NCI-H1092 (cell line): ENCODE measurements at places on chromosomes 12 and 14.
A peak's percentile ranks its signal among the peaks of the same experiment; 100 is the strongest.

- DNase-seq: no peak
These were observed 10.1 kb downstream of the RAP1B start for GRCh38 chr12:68620519-68621471.

- DNase-seq: no peak
These were observed 35.6 kb downstream of the DAD1 start for GRCh38 chr14:22553445-22553844.

- peak; percentile 12 for DNase-seq
These were observed 1.5 kb downstream of the WNK1 start for GRCh38 chr12:753611-754472.

DNA sequence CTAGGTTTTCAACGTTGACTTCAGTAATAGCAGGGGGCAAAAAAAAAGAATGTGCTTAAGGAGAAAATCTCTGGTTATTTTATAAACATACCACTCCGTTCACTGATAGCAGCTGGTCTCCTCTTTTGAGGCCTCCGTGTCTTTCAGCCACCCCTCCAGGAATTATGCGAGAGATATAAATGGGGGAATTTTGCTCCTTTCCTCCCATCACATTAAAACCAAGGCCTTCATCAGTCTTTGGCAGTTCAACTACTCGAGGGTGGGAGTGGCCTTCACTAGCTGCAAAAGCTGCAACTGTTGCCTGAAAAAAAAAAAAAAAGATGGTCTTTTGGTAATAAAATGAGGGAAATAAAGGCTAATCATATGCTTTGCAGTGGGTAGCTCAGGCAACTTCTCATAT, 92.1 kb downstream of the LIN7A start:
- no peak for DNase-seq

DNA sequence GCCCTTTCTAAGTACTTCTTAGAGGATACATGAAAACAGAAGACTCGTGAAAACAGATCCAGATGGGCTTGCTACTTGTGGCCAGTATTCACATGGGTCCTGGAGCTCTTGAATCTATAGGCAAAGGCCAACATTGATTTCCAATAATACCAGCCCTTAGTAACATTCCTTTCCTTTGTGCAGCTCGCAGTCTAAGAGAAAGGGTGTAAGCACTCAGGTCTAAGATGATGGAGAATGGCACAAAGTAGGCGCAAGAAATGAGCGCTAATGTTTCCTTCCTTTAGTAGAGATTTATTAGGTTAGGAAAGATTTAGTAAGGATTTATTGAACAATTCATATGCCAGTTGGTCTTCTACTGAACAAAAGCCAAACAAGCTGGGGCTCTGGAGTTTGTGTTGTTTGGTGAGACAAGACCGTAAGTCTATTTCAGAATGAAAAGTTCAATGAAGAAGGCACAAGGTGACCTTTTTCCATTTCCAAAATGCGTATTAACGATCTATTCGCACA, 525 bp downstream of the RNU6-8 start:
- no peak for DNase-seq

DNA sequence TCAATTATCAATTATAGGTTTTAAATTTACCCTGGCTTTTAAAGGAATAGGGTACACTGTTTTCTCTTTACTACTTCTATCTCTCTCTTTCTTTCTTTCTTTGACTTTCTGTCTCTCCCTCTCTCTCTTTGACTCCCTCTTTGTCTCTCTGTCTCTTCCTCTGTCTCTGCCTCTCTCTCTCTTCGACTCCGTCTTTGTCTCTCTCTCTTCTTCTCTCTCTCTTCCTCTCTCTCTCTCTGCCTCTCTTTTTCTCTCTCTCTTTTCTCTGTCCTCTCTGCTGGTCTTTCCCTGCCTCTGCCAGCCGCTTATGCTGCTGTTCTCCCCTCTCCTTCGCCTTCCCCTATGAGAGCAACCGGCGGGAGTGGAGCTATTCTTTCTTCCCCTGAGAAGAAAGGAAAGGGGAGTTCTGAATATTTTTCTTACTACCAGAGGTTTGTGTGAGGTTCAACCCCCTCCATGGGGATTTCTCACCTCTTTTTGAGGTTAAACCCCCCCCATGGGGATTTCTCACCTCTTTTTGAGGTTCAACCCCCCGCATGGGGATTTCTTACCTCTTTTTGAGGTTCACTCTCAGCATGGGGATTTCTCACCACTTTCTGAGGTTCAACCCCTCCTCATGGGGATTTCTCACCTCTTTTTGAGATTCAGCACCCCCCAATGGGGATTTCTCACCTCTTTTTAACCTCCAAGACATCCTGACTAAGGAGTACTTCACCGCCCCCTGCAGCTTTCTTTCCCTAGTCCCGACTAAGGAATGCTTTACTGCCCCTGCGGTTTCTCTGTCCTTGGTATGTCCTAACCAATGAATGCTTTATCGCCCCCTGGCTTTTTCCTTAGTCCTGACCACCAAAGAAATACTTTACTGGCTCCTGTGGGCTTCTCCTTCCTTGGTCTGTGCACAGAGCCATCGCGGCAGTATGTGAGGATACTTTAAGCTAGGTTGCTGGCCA, 27.4 kb upstream of the DDHD1 start:
- no peak for DNase-seq

DNA sequence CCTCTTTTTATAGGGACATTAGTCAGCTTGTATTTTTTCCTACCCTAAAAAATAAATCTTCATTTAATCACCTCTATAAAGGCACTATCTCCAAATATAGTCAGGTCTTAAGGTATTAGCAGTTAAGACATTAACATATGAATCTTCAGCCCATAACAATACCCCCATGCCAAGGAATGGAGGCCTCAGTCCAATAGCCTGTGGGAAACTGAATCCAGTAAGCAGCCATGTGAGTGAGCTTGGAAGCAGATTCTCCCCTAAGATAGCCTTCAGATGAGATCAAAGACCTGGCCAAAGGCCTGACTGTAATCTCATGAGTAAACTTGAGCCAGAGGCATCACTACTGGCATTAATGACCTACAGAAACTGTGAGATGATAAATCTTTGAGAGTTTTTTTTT, 232.1 kb upstream of the SYT10 start:
- DNase-seq: no peak

DNA sequence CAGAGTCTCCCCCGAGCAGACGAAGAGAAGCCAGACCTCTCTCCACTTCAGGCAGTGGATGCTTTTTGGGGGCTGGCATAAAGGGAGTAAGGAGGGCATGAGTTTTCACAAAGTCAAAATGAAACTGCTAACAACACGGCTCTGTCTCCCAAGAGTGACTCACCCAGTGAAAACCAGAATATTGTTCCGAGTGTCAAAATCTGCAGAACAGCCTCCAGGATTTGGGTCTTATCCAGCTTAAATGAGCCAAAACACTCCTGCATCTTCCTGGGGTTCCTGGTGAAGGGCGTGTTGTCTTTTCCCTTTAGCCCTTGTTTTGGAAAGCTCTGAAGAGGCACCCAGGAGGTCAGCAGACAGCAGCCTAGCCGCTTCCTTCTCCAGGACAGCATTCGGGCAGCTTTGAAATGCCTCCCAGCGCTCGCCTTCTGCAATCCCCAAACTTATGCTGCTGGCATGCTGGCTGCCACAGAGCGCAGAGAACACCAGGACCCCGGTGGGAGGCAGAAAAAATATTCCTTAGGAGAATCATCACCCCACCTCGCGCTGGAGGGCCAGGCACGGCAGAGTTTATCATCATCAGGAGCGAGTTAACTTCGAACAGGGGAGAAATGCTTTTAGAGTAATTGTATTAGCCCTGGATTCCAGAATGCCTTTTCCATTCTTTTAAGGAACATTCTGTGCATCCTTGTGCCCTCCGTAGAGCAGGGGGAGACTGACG, 117.7 kb upstream of the NCOR2 start:
- no peak for DNase-seq

DNA sequence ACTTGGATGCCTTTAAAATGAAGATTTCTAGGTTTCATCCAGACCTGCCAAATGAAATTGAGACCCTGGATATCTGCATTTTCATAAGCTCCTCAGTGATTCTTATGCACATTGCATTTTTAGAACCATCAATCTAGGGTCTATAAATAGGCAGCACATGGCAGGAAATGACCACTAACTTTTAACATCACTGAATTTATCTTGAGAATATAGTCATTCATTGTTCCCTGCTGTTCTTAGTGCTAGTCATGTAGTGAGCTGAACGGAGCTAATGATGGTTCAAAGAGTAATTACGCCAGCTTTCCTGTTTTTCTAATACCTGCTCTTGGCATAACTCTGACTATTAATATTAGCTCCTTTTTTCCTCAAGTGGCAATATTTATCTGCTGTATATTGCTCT, 91.6 kb downstream of the TPH2 start:
- DNase-seq: no peak

DNA sequence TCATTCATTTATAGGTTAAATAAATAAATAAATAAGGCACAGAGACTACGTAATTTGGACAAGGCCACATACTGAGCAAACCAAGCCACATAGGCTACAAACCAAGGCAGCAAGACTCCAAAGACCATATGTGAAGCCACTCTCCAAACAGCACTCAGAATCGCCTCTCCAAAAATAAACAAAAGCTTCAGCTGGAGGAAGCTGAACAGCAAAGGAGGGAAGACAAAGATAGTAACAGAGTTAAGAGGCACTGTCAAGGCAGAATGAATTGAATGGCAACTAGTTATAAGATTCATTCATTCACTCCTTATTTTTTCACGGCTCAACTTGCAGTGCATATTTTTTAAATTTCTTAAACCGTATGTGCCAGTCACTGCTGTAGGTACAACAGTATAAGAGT, 200.5 kb upstream of the GRIP1 start:
- DNase-seq: no peak

DNA sequence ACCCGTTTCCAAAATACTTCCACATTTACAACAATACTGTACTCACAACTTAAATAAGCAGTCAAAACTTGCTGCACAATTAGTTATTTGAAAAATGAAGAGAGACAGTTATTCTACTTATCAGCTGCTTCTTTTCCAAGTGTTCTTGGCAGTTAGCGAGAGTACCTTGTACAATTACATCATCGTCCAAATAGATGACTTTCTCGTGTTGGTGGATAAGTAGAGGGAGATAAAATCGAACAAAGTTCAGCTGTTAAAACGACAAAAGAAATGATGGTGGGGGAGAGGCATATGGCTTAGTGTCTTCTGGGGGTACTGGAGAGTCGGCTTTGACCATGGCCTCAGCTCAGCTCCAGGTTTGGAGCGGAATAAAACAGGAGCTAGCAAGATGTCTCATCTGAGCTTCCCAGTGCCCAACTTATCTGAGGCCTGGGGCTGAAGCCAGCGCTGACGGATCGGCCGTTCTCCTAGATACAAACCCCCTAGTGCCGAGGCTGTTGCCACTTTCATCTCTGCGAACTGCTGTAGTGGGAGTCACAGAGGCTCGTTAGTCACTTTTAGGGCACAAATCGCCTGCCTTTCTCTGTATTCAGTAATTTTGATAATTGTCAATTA, 31.7 kb downstream of the TDG start:
- DNase-seq: no peak

DNA sequence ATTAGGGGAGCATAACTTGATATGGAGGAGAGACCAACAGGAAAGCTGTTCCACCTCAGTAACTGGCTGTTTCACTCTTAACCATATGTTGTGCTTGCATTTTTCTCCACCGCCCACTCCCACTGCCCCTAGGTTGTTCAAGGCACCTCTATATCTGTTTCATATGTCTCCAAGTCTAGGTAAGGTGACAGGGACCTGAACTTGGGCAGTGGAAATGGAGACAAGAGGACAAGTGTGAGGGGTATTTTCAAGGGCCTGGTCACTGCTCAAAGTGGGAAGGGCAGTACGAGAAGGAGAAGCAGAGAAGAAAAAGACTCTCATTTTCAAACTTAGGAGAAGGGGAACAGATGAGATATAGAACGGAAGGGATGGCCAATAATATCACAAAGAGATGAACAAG, 3.1 kb downstream of the SLC38A1 start:
- DNase-seq: no peak

DNA sequence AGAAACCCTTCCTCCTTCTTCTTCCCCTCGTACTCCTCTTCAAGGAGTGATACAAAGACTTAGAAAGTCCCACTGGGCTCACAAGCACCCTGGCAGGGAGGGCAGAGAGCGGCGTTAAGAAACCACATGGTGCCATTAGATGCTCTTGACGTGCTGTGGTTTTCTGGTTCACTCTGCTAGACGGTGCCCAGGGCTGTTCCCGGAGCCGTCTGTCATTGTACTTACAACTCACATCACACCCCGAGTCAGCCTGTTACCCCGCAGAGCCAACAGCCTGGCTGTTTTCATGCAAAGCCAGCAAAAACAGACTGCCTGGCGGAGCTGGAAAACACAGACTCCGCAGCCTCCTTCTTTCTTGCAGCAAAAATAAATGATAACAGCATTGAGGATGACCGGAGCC, 232.6 kb upstream of the TBX3 start:
- DNase-seq: no peak

DNA sequence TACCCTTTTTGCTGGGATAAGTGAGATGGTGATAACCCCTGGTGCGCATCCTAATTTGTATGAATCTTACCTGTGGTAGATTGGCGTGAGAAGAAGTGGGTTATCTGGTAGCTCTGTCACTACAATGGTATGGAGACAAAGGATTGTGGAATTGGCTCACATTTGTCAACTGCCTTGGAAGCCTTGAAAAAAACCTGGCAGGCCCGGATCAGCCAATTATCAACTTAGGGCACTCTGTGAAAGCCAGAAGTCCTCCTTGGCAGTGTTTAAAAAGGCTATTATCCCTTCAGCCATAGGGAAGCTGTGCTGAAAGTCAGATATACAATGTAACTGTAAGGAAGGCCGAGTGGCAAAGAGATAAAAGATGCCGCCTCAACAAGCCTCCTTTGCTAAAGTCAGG, 56.5 kb downstream of the WASHC3 start:
- DNase-seq: no peak

DNA sequence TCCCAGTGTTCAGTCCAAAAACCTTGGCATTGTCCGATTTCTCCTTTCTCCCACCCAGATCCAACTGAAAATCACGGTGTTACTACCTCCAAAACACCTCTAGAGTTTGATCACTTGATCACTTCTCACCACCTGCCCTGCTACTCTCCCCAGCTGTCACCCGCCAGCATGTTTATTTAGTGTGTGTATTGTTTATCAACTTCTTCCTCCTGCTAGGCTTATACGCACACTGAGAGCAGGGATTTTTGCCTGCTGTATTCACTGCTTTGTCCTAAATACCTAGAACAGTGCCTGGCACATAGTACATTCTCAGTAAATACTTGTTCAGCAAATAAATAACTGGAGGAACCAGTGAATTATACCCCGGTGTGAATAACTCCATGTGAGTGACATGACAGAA, 5.0 kb downstream of the BDKRB1 start:
- DNase-seq: no peak

DNA sequence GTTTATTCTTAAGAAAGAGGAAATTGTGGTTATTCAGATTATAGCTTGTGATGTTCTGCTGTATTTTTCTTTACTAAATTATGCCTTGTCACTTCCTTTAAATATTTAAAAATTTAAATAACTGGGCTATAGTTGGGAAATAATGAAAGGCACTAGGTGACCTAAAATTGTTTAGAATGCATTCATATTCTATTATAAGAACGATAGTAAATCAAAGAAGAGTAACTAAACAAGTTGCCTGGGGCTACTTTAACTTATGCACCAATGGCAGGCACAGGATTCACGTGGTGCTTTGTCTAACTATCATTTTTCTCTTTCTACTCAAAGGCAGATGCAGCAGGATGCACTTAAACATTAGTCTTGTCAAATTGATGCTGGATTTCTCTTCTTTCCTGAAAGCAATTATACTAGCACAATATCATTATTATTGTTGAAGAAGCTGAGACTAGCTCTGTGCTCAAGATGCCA, 190.7 kb upstream of the PPFIA2 start:
- DNase-seq: no peak
